ENCODE measurements at places on chromosomes 3 and 15.

GRCh38 chr3:196120291-196120951, 38.5 kb upstream of the TFRC start:
- no peak for DNase-seq

DNA sequence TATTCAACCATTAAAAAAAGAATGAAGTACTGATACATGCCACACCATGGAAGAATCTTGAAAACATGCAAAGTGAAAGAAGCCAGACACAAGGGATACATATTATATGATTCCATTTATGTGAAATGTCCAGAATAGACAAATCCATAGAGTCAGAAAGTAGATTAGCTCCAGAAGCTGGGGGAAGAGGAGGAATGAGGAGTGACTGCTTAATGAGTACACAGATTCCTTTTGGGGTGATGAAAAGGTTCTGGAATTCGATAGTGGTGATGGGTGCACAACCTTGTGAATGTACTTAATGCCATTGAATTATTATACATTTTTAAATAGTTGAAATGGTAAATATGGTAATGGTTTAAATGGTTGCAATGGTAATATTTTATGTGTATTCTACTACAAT, 90.6 kb upstream of the SPATA12 start:
- no peak for DNase-seq

GRCh38 chr15:96200357-96200967, 130.0 kb upstream of the NR2F2 start:
- no peak for DNase-seq

DNA sequence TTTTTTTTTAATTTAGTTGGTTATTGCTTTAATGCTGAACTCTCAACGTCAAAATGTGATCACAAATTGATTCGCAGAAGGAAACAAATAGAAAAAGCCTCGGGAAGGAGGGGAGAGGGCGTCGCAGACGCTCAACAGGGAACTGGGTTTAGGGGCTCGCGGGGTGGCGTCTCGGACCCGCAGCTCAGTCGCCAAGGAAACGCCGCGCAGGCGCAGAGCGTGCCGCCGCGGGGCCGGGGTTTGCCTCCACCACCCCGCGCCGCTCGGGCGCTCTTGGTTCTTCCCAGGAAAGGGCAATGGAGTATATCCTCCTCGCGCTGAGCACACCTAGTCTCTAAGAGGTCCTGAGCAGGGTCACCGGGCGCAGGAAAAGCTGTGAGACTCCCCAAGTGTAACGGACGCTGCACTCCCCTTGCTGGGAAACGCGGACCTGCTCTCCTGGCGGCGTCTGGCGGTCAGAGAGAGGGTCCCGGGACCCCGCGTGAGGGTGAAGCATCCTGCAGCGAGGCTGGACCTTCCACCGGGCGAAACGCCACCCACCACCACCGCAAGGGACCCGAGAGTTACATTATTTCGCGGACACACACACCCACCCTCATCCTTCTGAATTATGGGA, 753 bp downstream of the PLCH1 start:
- peak; percentile 50 for DNase-seq

GRCh38 chr3:4827767-4828166, 151.5 kb upstream of the BHLHE40 start:
- no peak for DNase-seq

- no peak for DNase-seq
These were observed 36.9 kb upstream of the TRIM59 start for GRCh38 chr3:160486459-160486869.

DNA sequence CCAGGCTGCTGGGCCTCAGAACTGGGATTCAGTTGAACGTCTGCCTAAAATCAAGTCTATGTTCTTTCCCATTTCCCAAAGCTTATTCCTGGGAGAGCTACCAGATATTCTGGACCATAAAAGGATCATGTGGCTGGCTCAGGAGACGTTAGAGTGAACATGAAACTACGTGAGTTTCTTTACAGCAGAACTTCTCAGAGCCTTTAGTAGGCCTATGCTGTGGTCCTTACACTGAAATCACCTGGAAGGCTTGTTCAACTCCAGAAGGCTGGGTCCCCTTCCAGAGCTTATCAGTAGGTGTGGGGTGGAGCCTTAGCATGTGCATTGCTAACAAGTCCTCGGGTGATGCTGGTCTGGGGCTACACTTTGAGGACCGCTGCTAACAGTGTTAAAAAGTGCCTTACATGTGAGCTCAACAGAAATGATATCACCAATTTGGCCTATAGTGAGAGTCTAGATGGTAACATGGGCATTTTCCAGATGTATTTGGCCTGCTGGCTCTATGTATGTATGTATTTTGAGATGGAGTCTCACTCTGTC, 50.7 kb downstream of the LMCD1 start:
- no peak for DNase-seq

DNA sequence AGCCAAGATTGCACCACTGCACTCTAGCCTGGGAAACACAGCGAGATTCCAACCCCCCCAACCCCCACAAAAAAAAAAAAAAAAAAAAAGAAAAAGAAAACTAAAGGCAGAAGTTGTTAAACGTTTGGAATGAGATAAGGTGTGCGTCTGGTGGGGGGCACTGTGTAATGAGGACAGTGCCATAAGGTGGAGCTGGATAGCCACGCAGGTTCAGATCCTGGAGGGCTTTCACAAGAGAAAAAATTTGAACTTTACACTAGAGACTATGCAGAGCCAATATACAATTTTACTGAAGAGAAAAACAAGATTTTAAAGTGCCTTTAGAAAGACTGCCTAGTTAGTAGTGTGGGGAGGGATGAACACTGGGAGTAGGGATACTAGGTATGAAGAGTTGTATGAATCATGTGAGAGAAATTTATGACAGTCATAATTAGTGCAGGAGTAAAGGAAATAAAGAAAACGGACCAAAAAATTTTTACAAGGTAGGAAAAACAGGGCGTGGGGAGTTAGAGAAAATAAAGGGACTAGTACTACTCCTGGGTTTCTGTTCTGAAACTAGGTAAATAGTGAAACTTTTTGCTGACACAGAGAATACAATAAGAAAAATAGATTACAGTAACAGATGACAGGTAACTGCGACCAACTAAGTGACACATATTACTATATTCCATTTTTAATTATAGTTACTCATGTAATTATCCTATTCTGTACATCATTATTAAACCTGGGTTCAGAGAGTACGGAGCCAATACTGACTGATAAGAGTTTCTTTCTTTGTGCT, 108.1 kb downstream of the PEAK1 start:
- DNase-seq = no peak

- no peak for DNase-seq
These were observed 25.7 kb downstream of the FSIP1 start for GRCh38 chr15:39756806-39757522.

DNA sequence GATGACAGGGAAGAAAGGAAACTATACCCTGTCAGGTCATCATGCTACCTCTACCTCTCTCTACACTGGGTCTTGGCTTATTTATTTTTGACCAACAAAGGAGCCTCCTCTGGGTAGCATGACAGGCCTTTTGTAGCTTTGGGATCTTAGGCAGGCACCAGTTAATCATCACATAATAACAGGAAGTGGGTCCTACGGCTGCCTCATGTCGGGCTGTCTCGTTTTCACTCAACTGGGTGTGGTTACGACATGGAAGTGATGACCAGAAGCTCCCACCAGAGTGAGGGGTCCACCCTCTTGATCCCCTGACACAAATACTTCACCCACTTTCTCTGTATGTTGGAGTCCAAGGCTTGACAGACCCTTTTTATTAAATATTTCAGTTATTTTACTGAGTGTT, 105.3 kb downstream of the CD47 start:
- no peak for DNase-seq

GRCh38 chr15:66630801-66631351, 65.1 kb upstream of the LCTL start:
- no peak for DNase-seq

DNA sequence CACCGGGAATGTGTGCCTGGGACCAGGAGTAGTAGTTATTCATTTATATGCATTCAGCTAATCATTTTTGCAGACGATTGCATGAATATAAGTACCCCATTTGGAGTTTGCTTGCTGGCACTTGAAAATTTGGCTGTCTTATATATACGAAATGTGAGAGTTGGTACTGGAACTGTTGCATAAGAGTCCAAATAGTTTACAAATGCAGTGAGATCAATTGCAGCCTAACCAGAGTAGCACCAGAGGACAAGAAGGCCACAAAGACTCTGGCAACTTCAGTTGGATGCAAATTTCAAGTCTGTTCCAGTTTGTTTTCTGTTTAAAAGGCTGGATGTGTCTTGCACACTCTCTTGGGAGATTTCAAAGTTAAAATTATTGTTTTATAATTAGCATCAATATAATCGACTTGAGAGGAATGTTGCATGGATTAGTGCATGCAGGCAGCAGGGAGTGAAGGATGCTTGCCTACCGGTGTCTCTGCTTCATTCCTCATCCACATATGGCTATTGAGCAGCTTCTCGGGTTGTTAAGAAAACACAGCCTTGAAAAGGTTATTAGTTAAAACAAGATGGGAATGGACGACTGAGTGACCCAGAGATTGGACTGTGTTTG, 213.0 kb downstream of the PTPRG start:
- DNase-seq = no peak

DNA sequence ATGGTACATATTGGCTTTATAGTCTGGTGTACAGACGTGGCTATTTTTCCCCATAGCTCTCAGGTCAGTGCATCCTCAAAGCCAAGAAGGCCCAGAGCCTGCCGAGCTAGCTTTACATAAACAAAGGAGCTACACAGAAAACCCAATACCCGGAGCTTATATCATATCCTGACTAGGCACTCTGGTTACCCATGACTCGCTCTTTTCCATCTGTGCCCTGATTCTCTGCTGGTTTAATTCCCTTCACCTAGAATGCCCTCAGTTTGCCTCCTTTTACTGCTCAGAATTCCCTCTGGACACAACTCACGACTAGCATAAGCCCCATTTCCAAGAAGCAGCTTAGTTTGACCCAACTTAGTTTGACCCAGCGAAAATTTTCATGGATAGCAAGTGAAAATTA, 110.8 kb downstream of the TIGIT start:
- DNase-seq = no peak

GRCh38 chr15:43899928-43900327, 73.1 kb downstream of the WDR76 start:
- no peak for DNase-seq

DNA sequence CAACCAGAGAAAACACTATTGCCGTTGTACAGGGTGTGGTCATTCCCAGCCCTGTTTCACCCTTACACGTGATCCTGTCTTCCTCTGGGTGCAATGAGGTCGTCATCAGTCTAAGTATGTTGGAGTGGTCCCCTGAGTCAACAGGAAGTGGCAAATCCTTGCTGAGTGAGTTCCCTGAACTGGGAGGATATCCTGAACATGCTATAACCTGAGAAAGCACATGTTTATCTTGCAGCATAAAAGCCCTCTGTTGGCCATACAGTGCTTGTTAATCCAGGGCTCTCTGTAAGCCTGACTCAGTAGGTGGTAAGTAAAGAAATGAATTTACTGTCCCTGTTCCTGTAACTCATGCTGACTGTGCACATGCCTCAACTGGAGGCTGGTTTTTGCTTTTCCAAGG, 477.8 kb upstream of the RGMA start:
- no peak for DNase-seq

DNA sequence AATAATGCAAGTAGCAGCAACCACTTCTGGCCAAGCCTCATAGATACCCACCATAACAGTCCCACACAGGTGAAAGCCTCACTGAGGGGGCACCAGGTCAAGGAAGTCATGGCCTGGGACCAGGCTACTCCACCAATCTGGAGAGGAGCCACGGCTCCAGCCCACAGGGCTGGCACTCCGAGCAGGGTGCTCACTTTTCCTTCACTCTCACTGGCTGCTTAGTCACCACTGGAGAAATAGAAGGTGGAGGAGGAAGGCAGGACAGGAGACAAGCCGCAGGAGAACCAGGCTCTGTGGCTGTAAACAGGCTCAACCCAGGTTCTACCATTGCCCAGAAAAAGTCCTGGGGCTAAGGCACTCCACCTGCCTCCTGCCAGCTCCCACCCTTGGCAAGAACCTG, 1.2 kb downstream of the USP19 start:
- DNase-seq = no peak

DNA sequence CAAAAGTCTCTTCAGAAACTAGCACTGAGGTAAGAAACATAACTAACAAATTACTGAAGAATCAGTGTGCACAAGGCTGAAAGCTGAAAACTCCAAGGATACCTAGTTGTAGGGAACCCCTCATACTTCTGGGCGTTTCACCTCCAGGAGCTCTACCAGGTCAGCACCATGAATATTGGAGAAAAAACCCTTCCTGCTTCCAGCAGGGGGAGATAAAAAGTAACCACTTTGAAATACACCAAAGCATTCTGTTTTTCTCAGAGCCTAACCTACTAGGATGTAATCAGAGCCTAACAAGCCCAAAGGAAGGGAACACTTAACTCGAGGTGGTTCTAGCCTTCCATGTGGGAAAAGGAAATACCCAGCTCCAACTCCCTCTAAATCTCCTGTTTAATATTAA, 175.8 kb upstream of the MME start:
- DNase-seq = no peak

Measured in stimulated activated CD4-positive, alpha-beta T cell treated with anti-CD3 and anti-CD28 coated beads, Interleukin-4, amount 100 ng/mL, for 4 hours (primary cell).